Stimulated activated CD4-positive, alpha-beta T cell treated with anti-CD3 and anti-CD28 coated beads, Interleukin-15, amount 100 ng/mL, for 48 hours (primary cell): ENCODE measurements at places on chromosomes 16 and 17.

DNA sequence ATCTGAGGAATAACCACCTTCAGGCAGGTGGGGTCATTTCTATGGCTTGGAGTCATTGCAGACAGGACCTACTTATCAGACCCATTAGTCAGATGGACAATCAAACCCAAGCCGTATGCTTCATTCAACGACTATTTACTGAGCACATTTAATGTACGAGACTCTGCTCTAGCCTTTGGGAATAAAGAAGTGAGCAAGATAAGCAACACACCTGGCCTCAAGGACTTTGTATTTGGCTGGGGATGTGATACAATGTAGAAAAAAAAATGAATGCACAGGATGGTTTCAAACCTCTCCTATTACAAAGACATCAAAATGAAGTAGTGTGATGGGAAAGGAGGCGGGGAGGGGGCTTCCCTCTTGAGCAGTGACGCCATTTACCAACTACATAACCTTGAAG, 311.7 kb downstream of the PMP22 start:
- DNase-seq = no peak

DNA sequence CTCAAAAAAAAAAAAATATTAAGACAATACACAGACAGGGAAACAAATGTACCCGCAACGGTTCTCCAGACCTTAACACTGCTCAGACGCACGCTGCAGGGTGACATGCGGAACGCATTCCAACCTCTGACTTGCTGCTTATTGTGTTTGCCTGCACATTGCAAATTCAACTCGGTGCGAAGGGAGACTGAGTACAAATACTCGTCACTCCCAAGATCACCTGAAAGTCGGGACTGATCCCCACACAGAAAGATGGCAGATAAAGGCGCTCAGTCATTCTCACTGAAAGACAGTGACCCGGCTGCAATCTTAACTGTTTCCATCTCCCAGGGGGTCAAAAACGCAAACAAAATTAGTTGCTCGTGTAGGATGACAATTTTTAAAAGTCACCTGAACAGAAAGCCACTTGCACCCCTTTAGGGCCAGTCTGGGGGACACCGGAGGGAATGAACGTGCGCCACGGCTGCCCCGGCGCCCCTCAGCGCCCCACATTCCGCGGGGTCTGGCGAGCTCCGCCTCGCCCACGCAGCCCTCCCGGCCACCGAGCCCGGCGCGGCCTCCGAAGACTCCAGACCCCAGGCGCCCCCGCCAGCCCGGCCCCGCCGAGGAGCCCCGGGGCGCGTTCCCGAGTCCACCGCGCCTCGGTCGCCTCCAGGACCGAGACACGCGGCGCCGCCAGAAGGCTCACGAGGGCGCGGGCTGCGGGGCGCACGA, 589 bp downstream of the CLCN7 start:
- no peak for DNase-seq

DNA sequence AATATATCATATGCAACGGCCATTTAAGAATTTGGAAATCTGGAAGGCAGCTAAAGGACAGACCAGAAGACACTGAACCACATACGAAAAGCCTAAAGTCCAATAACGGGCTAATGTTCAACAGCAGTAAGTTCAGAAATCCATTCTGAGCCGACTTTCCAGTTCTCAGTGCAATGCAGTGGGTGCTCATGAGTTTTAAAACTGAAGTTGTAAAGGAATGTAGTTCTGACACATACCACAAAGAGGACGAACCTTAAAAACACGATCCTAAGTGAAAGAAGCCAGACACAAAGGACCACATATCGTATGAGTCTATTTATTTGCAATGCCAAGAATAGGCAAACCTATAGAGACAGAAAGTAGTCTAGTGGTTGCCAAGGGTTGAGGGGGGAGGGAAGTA, 278.3 kb upstream of the ZFHX3 start:
- no peak for DNase-seq

DNA sequence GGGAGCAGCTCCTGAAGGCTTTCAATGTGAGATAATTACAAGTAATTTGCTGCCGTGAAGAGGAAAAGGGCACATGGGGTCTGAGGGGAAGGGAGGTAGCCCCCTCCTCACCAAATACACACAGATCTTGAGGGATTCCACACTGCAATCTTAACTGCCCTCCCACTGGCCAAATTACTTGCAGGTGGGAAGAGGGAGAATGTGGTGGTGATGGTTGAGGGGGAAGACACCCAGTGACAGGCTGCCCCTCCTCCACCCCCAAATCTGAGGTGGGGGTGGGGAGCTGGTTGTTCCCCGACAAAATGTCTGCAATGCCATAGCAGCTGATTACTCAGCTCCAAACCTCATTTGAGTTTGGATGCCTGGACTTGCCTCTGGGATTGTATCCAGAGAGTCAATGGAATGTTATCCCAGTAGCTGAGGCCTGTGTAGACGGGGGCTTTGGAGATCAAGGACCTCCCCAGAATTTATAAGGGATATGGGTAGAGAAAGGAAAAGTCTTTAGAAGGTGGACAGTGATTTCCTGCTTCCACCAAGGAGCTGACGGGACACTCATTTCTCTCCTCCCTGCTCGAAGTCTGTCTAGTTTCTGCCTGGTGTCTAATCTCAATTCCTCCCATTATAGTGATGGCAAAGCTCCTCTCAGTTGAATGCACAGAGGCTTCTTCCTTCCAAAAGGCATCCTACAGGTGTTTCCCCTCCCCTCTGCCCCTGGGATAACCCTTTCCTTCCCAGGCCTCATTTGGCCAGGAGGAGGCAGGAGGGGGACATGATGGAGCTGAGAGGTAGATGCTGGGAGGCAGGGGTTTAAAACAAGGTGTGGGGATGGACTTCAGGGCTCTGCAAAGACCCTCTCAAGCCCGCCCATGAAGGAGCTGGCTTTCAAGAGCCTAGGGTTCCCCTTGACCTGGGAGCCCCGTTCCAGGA, 8.7 kb downstream of the DLX4 start:
- no peak for DNase-seq

DNA sequence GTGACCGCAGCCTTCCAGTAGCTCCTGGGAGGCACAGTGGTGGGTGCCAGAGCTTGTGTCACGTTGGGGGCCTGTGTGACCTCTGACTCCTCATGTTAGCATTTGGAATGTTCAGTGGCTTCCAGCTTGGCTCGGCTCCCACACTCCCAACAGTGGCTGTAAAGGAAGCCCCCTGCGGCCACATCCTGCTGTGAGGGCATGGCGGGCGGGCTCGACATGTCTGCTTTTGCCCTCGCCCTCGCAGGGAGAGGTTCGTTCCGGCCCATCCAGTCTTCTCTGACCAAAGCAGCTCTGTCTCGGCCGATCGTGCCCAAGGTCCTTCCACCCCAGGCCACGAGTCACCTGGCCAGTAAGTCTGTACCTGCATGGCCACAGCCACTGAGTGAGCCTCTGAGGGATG, 12.2 kb upstream of the JPT2 start:
- no peak for DNase-seq

DNA sequence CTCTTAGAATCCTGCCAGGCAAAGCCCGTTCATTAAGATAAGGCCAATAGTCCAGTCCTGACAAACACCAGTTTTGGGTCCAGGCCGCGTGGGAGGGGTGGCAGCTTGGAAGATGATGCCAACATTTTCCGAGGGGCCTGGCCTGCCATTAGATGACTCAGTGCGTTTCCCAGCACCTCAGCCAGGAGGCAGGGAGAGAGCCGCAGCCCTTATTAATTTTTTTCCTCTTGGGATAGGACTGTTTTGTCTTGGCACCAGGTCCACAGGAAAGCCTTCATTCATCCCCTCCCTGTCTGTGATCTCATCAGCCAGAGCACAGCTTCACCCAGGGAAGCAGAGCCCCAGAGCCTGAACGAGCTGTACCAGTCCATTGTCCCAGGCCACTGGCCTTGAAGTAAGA, 4.7 kb upstream of the NDEL1 start:
- no peak for DNase-seq

DNA sequence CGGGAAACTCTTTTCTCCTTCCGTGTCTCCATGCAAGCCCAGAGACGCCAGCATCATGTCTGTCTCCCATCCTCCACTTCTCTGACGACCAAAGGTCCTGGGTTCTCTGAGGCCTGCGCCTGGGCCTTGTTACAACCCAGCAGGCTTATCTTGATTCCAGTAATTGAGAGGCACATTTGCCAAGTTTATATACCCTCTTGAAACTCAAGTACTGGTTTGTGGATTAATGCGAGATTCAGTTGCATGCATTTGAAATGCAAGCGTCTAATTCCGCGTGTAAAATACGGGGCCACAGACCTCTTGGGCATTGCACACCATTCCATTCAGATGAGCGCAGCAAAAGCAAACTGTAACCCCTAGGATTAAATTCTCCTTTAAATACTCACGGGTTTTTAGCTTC, 28.7 kb upstream of the CRISPLD2 start:
- no peak for DNase-seq

DNA sequence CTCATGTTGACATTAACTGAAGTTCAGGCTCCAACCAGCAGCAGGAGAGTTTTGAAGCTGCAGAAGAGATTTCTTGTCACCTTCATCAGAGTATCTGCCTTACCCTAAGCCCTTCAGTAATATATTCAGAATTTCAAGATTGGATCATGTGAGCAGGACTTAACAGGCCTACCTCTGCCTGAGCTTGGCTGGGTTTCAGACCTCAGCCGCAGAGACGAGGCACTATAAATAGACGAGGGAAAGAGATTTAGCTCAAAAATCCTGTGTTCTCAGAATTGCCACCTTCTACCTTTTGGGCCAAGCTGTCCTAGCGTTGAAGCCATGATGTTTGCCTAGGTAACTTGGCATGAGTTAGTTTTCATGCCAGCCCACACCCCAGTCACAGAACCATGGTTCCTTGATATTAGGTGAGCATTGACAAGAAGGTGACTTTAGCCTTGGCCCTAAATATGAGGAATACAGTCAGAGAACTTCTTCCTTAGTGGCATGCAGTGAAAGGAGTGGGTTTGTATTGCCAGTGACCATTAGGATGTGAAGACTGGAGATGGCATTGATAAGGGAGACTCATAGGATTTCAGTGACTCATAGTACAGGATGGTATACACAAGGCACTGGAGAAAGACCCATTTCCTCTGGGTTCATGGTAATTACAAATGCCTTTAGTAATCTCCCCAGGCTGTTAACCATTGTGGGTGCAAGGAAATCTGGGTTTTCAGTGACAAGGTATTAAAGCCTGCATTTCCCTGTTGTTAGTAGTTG, 224.3 kb downstream of the MSI2 start:
- DNase-seq = no peak

- no peak for DNase-seq
These were observed 314.2 kb downstream of the CPPED1 start for GRCh38 chr16:12489357-12489990.

DNA sequence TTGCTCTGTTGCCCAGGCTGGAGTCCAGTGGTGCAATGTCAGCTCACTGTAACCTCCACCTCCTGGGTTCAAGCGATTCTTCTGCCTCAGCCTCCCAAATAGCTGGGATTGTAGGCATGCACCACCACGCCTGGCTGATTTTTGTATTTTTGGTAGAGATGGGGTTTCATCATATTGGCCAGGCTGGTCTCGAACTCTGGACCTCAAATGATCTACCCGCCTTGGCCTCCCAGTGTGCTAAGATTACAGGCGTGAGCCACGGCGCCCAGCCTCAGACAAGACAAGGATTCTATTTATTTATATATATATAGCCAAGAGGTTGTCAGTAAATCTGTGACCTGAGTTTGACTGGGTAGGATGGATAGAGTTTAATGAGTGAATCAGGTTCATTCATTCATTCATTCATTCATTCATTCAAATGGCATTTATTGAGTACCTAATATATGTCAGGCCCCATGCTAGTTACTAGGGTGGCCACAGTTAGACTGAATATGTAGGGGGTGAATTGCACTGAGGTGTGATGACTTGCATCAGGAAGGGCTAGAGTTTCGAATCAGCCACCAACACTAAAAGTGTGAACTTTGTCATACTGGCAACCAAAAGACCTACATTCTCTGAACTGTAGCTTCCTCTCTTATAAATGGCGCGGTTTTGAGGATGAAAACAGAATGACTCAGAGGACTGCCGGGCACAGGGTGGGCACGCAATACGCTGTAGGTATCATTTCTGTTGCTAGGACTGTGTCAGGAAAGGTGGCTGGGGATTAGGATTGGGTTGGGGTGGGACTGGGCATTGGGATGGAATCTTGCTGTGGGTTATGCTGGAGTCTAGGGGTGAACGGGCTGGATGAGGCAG, 37.8 kb downstream of the ITGAE start:
- DNase-seq = no peak

GRCh38 chr17:69477204-69477902, 62.9 kb downstream of the MAP2K6 start:
- DNase-seq = no peak

DNA sequence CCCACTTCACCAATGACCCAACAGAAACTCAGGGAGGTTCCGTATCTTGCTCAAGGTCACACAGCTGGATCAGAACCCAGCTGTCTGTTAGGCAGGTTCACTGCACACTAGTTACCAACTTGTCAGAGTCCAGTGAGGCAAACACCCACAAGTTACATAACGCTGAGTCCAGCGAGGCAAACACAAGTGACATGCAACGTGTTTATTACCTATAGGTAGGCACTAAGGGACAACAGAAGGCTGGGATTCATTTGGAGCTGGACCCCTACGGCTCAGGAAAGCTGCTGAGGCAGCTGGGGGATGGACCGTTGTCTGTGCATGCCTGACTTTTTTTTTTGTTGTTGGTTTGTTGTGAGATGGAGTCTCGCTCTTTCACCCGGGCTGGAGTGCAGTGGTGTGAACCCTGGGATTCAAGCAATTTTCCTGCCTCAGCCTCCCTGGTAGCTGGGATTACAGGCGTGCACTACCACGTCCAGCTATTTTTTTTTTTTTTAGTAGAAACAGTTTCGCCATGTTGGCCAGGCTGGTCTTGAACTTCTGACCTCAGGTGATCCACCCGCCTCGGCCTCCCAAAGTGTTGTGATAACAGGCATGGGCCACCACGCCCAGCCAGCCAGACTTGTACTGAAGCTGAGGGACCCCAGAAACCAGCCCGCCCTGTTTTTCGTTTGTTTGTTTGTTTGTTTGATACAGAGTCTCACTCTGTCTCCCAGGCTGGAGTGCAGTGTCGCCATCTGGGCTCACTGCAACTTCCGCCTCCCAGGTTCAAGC, 1.9 kb upstream of the RSAD1 start:
- no peak for DNase-seq

DNA sequence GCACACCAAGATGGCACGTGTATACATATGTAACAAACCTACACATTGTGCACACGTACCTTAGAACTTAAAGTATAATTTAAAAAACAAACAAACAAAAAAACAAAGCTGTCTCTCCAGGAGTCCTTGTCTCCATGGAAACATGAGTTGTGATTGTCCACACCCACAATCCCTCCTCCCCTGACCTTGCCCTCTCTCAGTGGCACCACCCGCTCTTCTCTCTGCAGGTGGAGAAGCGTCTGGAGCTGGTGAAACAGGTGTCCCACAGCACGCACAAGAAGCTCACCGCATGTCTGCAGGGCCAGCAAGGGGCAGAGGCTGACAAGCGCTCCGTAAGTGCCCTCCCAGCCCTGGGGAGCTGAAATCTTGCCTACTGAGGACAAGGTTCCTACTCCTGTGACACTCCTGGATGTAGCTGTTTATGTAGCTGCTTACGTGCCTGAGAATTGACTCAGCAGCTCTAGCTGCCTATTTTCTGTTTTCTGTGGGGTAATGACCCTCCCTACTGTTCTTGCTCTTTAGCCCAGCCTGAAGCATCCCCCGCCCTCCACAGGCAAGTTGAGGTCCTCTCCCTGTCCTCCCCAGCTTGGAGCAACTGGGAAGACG, 107.0 kb downstream of the ARHGAP44 start:
- no peak for DNase-seq

GRCh38 chr17:3887804-3888203, 5.0 kb downstream of the CAMKK1 start:
- DNase-seq = no peak
